OCI-M1 (cell line): ENCODE measurements at places on chromosomes 16 and 17.
A peak's percentile ranks its signal among the peaks of the same experiment; 100 is the strongest.

DNA sequence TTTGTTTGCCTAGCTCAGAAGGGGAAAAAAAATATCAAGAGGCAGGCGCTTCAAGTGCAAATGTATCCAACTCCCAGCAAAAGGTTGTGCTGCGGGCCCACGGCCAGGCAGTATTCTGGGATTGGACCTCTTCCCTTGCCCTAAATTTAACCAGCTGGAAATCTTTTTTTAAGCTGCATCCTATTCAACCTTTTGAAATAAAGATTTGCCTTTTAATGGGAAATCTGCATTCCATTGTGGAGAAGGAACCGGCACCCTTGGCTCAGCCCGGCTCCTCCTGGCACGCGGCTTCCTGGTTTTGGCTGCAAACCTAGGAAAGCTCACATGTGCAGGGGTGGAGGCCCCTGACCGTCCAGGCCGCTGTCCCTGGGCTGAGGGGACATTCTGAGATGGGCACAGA, 38.8 kb upstream of the ENPP7 start:
- DNase-seq, result no peak

DNA sequence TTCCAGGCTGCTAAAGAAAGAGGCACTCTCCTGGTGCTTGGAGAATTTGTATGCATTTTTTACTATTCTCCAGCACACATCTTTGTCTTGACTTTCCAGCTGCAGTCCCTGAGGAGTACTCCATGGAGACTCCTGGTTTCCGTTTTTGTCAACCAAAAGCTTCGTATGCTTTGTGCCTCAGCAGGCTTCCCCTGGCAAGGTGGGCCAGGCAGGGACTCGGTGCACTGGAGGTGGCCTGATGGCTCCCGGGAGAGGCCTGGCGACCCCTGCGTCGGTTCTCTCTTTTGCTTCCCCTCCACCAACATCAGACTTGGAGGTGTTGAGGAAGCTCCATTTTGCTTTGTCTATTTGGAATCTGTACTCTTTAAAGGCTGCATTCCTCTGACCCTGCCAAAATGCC, 23.7 kb downstream of the CDK5R1 start:
- no peak for DNase-seq

DNA sequence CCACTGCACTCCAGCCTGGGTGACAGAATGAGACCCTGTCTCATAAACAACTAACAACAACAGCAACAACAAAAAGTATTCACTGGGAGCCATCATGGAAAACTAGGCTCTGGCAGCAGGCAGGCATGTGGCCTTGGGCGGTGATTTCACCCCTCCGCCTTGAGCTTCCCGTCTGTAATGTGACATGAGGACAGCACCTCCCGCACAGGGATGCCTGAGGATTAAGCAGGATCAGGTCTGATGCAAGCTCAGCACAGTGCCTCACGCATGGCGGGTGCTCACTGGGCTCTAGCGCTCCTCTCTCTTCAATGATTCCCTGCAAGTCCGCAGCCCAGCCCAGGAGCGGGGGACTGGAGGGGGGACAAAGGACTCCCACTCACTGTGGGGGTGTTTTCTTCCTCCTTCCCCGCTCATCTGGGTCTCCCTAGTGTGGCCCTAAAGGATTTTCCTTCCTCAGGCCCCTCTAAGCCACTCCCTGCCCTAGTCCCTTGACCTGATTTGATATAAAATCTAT, 2.8 kb downstream of the PLCD3 start:
- DNase-seq, result no peak

- no peak for DNase-seq
Measured at GRCh38 chr16:57358527-57359095, at the start of gene CCL22. Gene CCL22 (plus strand): TSS chr16:57358783. CDS start chr16:57358817, 34 bp downstream.

- DNase-seq, result no peak
Measured at GRCh38 chr17:21289175-21289901, 4.8 kb downstream of the MAP2K3 start.

GRCh38 chr16:67184453-67184994, 761 bp upstream of the MATCAP1 start:
- no peak for DNase-seq

DNA sequence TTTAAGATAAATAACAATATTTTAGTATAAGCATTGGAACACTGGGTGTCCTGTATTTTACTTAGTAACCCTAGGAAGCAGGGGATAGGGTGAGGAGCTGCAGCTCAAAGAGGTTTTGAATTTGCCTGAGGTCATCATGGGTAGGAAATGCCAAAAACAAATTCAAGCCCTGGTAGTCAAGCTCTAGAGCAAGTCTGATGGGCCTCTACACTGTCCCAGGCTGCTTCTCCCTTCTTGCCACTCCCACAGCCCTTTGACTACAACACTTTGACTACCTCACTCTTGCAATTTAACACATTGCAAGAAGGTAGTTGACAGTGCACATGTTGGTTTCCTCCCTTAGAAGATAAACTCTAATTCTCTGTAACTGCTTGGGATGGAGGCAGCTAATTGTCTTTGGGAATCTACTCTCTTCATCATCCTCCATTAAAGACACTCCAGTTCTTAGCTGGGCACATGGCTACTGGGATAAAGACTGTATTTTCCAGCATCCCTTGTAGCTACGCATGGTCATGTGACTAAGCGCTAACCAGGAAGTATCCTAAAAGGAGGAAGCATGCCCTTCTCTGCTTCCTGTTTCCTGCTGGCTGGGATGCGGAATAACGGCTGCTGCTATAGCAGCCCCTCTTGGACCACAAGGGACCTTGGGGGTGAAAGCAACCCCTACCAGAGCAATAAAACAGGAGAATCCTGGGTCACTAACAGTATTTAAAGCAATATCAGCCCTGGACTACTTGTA, 30.7 kb upstream of the SSTR2 start:
- no peak for DNase-seq

DNA sequence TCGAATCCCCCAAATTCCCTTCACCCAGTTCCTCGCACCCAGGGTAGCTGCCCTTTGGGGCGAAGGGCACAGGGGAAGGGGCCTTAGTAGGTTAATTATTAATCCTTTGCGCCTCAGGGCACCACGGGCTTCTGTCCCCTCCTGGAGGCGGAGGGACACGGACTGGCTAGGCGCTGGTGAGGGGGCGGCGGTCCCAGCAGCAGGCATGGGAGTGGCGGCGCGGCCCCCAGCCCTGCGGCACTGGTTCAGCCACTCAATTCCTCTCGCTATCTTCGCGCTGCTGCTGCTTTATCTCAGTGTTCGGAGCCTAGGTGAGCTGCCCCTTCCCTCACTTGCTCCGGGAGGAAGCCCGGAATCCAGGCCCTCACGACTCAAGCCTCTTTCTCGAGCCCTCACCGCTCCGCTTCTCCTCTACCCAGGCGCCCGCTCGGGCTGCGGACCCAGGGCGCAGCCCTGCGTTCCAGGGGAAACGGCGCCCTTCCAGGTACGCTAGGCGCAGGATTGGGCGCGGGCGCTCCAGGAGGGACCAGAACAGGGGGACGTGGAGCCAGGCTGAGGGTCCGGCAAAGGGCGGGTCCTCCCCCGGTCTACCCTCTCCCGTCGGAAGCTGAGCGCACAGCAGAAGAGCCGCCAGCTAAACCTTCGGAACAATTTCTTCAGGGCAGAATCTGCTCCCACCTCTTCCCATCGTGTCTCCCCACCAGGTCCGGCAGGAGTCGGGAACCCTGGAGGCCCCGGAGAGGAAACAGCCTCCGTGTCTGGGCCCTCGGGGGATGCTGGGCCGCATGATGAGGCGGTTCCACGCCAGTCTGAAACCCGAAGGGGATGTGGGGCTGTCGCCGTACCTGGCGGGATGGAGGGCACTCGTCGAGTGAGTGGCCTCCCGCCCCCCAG, at the start of gene GLTPD2:
Gene GLTPD2, plus strand, starts transcription at position 158 of the 894 bp plus-strand sequence. Its CDS starts 48 bp downstream, at position 206.
- DNase-seq, result no peak

GRCh38 chr16:46862555-46863447, 21.4 kb upstream of the GPT2 start:
- DNase-seq, result no peak

DNA sequence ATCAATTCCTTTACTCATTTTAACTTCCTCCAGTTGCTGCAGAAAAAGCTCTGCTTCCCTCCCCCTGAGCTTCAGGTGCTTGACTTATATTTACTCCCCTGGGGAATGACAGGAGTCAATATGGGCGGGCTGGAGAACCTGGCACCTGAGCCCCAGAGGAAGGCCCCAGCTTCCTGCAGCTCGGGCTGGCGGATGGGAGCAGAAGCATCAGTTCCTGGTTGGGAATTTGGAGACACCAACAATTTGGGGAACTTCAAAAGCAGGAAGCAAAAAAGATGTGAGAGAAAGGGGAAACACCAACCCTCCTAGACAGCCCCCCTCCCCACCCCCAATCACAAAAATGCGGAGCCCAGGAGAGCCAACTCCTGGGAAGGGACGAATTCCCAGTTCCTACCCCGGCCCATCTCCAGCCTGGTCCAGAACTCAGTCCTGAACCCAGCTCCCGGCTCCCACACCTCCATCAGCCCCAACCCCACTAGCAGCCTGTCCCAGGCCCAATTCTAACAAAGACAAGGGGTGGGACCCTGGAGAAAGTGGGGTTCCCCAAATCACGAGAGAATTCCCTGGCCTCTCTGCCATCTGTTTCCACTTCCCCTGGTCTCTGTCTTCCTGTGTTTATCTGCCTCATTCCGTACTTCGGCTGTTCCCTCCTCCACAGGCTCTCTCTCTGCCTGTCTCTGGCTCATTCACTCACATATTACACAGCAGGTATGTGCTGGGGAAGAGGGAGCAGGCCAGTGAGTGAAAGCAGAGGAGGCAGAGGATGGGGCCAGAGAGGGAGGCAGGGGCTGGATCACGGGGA, 16.2 kb upstream of the ASGR2 start:
- no peak for DNase-seq

DNA sequence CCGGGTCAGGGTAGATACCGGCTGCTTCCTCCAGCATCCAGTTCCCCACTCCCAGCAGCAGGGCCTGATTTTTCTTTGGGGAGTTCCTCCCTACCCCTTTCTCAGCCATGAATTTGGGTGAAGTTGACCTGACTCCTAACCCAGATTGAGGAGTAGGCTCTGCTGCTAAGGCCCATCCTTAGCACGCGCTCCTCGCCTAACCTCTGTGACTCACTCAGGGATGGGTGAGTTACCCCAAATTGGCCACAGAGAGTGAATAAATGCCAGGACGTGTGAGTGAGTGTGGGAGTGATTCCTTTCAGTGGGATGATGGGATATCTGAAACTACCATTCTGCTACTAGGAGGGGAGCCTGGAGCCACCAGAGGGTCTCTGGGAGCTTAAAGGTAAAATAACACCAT, 28.9 kb upstream of the ABCC12 start:
- DNase-seq, result no peak

- peak; percentile 62 for DNase-seq
Measured at GRCh38 chr16:3266873-3267537, 10.6 kb upstream of the MEFV start.

GRCh38 chr17:47685556-47686275, 8.2 kb upstream of the TBKBP1 start:
- peak; percentile 9 for DNase-seq

- DNase-seq, result no peak
Measured at GRCh38 chr16:21279501-21279900, 1.4 kb upstream of the CRYM start.

GRCh38 chr17:74008196-74008595, 195.3 kb upstream of the RPL38 start:
- peak; percentile 8 for DNase-seq

DNA sequence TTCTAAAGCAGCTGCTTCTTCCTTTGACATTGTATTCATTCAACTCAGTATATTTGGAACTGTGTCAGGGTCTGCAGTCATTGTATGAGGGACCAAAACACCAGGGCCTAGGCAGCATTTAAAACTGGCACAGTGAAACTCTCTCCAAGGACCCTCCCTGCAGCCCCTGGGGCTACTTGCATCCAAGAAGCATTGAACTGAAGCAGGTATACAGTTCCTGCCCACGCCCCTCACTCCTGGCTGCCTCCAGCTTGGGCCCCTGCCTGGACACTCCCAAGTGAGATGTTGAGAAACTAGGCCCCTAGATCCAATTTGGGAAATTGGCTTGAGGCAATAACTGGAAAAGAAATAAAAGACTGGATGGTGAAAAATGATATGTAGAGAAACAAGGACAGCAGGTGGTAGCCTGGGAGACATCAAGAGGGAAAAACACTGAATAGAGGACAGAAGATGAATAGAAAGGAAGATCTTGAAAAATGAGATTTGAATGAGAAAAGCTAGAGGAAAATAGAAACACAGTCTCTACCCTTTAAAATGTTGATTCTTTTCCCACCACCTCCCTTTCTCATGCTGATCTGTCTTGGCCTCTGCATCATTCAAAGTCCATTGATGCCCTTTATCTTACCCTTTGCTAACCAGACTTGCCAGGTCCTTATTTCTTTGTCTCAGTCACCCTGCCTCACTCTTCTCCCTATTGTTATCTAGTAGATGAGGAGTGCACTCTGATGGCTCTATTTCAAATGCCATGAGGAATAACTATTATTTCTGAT, 368.8 kb upstream of the CDH8 start:
- DNase-seq, result no peak

DNA sequence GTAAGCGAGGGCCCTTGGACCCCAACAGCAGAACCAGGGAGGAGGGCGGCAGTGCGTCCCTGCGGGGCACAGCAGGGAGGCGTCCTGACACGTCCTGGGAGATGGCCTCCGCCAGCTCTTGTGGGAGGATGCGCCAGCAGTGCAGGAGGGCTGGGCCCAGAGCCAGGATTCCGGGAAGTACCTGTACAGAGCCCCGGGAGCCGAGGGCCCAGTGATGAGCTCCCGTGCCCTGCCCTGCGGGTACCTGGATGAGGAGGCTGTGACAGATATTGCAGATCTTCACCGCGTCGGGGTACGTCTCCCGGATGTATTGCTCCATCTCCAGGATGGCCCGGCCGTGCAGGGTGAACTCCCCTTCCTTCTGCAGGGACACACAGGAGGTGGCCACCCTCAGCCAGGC, 23.1 kb downstream of the KDM8 start:
- no peak for DNase-seq

GRCh38 chr17:37358098-37358829, 17.5 kb upstream of the C17orf78 start:
- DNase-seq, result peak; percentile 76

- no peak for DNase-seq
Measured at GRCh38 chr16:71927787-71928186, 32.5 kb downstream of the IST1 start.
